ENCODE measurements at places on chromosomes 4 and X.

DNA sequence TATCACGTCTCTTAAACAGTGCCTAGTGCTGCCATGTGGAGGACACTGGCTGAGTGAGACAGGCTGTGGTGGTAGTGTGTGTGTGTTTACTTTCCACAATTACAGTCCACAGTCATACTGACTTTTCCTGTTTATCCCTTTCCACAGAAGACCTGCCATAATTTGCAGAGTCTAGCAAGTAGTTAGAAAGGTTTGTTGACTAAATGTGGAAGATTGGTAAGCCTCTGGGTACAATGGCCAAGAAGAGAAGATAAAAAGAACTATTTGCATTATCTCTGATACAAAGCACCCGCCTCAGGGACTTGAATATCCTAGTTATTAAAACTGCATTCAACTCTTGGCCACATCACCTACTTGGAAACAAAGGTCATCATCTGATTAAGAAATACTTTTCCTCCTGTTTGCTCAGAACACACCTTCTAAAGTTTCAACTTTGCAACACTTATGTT lies 89.1 kb downstream of the FAM13A start:
- no peak for DNase-seq

DNA sequence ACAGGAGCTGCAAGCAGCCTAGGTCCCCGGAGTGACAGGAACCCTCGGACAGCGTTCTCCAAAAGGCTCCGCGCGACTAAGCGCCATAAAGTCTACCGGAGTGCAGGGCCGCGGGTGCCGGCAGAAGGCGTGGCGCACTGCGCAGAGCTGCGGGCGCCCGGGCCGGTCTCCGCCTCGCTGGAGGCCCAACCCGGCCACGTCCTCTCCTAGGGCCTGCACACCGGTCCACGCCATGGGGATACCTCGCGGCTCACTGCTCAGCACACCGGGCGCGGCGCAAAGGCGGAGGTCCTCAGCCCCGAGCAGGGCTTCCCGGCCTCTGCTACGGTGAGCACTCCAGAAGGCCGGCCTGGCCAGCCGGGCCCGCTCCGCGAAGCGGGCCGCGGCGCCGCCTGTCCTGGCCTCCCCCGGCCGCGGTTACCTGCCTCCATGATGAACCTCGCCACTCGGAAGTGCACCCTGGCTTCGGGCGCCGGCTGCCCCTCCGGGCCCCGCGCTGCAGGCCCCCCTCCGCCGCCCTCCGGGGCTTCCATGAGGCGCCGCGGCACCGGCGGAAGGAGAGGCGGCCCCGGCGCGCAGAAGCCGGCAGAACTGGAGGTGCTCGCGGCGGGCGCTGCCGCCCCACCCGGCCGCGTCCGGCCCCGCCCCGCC lies at the start of gene CCNQ:
TSS of gene CCNQ (minus strand) at position 599 of the 651 bp plus-strand sequence. CDS start at position 533, 66 bp downstream.
- no peak for DNase-seq

GRCh38 chrX:153830640-153831428 lies 490 bp upstream of the PDZD4 start:
- DNase-seq, result no peak

GRCh38 chr4:71559957-71560571 lies 221.2 kb downstream of the SLC4A4 start:
- no peak for DNase-seq

GRCh38 chr4:76108467-76109181 lies 34.1 kb downstream of the ART3 start:
- no peak for DNase-seq

GRCh38 chr4:43264730-43265129 lies 372.2 kb downstream of the GRXCR1 start:
- no peak for DNase-seq

GRCh38 chr4:168558599-168558998 lies 61.7 kb downstream of the PALLD start:
- no peak for DNase-seq

DNA sequence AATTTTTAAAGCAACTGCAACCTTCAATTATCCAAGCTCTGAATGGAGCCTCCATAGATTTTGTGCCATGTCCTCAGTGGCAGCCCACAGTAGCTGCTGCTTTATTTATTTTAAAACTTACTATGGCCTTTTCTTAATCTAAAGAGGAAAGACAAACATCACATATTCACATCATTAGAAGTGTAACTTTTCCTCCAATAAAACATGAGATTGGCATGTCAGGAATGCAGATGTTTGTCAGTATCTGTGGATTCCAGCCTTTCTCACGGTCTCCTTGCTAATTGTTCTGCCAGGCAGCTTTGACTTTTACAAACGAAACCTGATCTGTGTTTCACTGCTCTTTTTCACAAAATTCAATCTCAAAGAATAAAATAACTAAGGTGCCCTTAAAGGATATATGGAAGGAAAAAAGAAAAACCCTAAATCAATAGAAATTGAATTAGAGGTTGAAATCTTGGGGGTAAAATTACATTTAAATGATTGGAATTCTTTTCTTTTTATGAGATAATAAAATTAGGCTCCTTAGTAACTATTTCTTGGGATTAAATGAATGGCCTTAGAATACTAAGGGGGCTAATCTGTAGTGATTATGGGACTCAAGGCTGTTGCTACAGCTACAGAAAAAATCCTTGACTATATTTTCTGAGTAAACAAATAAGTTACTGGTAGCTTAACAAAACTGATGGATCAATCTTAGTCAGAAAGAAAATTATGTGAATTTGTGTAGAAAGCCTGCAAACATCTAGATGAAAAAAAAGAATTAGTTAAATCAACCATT lies 151.3 kb downstream of the RTL9 start:
- DNase-seq, result no peak

- DNase-seq, result no peak
These were observed 33.9 kb downstream of the VSIG4 start for GRCh38 chrX:66005830-66006449.

- DNase-seq, result no peak
These were observed 283.9 kb downstream of the IDS start for GRCh38 chrX:149221230-149221629.

DNA sequence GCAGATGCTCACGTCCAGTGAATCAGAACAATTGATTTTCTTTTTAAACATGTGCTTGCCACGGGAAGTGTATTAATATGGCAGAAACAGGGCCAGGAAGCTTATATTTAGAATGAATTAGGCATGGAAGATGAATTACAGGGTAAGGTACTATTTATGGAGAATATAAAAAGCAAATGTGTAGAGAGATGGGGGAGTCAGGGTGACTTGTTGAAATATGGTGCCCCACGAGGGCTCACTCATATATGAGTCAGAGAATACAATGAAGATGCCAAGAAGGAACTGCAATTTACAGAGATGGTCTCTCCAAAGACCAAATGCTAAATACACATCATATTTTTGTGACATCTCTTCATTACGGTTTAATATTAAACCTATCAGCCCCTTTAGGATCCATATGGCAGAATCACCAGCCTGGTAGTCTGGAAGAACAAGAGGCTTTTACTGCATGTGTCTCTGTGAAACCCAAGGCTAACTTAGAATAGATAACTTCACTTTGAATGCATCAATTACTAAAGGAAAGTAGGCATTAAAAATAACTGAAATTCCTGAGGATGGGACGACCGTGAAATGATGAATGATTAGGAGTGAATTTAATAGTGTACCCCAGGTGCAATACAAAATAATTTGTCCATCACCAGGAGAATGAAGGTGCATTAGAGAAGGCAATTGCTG lies 385.3 kb downstream of the ARHGAP24 start:
- no peak for DNase-seq

- DNase-seq, result no peak
These were observed 3.8 kb upstream of the GPRIN3 start for GRCh38 chr4:89311433-89311832.

DNA sequence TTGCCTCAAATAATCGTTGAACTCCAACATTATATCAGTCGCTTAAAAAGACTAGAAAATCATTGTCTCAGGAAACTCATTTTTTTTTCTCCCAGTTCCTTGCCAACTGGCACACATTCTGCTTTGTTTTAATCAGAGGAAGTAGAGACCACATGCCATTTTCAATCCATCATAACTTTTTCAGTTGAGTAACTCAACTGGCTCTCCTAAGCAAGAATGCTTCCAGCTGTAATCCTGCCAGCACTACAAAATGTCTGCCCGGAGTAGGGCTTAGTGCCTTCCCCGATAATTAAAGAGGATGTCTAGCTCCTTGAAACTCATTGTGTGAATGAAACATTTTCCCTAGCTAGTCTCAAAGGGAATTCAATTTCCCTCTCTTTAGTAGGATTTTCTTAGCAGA lies 33.0 kb downstream of the FREM3 start:
- DNase-seq, result no peak

- DNase-seq, result no peak
These were observed 372.0 kb downstream of the ARAP2 start for GRCh38 chr4:35872273-35872672.

DNA sequence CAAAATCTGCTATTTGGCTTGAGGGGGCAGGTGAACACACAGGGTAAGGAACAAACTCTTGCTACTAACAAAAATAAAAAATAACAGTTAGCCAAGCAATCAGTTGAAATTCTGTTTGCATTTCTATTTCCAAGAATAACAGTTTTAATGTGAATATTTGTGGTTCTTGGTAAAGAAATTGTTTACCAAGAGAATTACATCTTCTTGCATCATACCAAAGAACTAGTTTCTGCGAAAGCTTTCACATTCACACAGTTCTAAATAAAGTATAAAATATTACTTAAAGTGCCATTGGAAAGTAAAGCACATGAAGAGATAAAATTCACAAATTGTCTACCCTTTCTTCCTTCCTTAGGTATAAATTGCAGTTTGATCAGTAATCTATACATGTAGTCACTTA lies 54.4 kb downstream of the KLHL4 start:
- DNase-seq, result no peak

GRCh38 chr4:164856396-164856795 lies 20.6 kb upstream of the APELA start:
- no peak for DNase-seq

DNA sequence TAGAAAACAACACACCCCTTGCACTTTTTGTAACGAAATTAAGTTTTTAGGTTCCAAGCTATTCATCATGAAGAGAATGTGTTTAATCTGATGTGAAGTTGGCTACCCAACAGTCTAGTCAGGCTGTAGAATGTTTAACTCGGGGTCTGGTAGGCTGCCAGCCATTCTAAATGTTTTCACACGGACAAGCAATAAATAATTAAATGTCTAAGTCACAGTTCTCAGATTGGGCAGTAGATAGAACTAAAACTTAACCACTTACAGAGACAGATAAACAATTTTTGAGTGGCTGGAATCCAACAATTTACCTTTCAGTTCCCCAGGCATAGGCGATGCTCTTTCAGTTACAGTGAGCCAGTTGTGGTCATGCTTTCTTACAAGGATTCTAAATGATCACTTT lies 66.5 kb downstream of the CHIC2 start:
- DNase-seq, result no peak

DNA sequence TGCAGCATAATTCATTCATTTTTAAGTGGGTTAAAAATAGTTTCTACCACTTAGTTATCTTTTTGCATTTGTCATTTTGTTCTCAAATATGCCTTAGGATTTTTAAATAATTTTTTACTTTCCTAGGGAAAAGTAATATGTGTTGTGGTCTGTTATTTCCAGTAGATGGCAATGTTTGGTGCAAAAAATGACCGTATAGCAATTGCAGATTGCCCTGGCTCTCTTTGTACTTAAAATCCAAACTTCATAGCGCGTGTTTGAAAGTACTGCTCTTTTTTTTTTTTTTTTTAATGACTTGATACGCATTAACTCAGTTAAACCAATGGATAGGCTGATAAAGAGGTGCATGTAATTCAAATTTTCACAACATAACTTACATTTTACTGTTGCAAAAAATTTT lies 74.4 kb upstream of the RBMX start:
- no peak for DNase-seq

- no peak for DNase-seq
These were observed 381.2 kb upstream of the PCDH10 start for GRCh38 chr4:132767901-132768300.

GRCh38 chr4:145042601-145043285 lies 55.3 kb downstream of the ANAPC10 start:
- DNase-seq, result no peak

DNA sequence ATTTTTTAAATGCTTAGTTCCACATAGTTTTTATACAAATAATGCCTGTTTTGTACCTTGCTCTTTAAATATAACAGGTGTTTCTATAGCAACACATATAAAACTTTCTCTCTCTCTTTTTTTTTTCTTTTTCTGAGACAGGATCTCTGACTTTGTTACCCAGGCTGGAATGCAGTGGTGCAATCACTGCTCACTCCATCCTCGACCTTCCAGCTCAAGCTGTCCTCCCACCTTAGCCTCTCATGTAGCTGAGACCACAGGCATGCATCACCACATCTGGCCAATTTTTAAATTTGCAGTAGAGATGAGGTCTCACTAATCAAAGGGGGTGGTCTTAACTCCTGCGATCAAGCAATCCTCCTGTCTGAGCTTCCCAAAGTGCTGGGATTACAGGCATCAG lies 18.3 kb upstream of the SULT1E1 start:
- no peak for DNase-seq

DNA sequence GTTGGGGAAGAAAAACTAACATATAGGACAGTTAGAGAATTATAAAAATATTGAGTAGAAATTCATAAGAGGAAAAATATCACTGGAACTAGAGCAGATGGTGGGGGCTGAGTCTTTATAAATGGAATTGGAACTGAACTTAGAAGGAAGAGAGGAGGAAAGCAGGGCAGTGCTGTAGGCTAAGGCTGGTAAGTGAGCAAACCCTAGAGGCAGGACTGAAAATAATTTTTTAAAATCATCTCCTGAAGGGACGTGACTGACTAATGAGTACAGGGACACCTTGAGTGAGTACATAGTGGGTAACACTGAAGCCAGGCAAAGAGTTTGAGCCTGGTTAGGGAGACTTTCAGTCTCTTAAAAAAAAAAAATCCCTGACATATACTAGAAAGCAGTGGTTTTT lies 63.3 kb downstream of the GALNT7 start:
- DNase-seq, result no peak

- DNase-seq, result no peak
These were observed 159.8 kb downstream of the SLC4A4 start for GRCh38 chr4:71498625-71499024.

- no peak for DNase-seq
These were observed 31.0 kb upstream of the FAT4 start for GRCh38 chr4:125283707-125284279.

DNA sequence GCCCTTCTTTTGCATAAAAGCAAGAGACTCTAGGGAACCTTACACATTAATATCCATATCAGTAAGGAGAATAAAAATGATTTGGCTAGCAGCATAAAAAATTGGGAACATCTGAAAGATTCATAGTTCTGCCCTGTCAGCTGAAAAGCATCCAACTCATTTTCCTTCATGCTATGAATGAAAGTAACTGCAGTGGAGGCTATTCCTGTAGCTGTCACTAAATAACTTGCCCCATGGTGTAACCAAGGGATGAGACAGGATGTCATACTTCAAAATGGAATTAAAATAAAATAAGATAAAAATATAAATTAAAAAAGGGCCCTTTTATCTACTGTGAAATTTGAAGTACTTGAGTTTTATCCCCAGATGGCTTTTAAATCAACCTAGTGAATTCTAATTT lies 878.8 kb downstream of the C4orf33 start:
- no peak for DNase-seq

Data from activated CD8-positive, alpha-beta memory T cell treated with anti-CD3 and anti-CD28 coated beads for 4 hours (primary cell).